Activated T-cell treated with anti-CD3 and anti-CD28 coated beads for 48 hours (primary cell): ENCODE measurements at places on chromosomes 4 and X.

GRCh38 chr4:144903953-144904711 is 193.9 kb downstream of the ANAPC10 start:
- DNase-seq: no peak

DNA sequence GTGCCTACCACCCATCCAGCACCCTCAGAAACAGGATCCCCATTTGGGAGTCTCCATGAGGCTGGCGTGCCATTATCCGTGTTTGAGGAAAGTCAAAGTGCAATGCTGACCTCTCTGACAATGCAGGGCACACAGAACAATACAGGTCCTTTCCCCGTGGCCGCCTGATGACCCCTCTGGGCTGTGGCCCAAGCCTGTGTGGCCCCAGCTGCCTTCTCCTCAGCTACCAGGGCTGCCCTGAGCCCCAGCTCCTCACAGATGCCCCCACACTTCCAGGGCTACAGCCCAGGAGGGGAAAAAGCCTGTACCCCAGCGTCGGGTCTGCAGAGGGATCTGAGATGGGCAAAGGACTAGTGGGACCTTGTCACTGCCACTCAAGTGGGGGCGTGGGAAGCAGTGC is 15.5 kb downstream of the ZFYVE28 start:
- DNase-seq: no peak

DNA sequence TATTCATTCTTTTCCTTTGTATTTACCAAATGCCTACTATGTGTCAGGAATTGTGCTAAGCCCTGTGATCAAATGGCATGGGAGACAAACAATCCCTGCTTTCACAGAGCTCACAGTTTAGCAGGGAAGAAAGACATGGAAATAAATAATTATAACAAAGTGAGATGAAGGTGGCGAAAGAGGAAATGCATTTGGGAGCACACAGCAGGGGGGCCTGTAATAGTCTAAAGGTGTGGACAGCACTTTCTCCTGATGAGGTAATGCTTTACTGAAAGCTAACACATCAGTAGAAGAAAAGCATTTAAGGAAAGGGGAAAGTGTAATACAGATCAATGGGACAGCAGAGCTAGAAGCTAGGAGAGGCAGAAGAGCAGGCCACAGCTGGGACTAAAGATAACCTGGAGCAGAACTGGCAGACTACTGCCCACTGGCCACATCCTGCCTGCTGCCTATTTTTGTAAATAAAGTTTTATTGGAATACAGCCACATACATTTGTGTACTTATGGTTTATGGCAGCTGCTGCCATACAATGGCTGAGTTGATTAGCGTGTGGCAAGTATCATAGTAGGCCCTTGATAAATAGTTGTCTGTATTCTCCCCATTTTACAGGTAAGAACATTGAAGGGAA is 67.1 kb upstream of the TAPT1 start:
- no peak for DNase-seq

DNA sequence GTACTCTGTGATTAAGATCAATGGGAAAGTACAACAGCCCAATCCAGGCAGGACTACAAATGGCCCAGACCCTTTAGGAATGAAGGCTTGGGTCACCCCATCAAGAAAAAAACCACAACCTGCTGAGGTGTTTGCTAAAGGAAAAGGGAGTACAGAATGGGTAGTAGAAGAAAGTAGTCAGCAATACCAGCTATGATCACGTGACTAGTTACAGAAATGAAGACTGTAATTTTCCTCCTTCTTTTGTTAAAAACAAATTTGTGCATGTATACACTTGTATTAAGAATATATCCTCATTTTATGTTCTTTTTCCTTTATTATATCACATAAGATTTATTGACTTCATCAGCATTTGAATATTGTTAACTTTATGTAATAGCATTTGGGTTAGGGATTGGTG is 160.1 kb upstream of the TBX22 start:
- DNase-seq: no peak

DNA sequence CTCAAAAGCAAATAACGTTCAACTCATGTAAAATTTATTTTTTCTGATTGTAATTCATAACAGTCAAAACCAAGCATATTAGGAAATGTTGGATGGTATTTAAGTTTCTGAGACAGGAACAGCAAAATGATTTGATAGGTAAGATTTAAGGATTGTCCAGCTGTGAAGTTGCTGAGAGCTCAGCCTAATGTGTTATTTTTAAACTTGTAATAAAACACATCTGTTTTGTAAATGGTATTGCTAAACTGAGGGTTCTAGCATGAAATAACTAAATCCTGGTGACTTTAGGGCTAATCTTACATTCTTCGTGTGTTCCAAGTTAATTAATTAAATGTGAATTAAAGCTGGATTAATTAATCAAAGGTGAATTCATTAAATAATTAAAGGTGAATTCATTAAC is 13.3 kb downstream of the TLR10 start:
- DNase-seq: no peak

DNA sequence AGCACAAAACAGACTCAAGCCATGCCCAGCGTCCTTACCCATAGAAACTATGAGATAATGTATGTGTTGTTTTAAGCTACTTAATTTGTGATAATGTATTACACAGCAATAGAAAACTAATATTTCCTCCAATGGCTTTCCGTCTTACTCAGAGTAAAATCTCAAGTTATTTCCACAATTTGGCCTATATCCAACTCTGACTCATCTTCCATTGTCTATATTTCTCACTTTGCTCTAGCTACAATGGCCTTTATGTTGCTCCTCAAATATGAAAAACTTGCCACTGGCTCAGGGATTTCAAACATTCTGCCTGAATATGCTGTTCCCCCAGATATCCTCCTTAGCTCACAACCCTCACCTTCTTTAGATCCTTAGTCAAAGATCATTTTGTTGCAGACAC is 31.6 kb downstream of the IQCM start:
- DNase-seq: no peak
